ENCODE measurements at places on chromosomes 2 and 18.

- no peak for DNase-seq
Measured at GRCh38 chr18:13233787-13234783, 15.5 kb downstream of the LDLRAD4 start.

- no peak for DNase-seq
Measured at GRCh38 chr2:229520691-229521096, 193.7 kb downstream of the DNER start.

- DNase-seq: no peak
Measured at GRCh38 chr2:177579486-177580036, 187.0 kb downstream of the AGPS start.

GRCh38 chr2:8754106-8754776 lies 72.4 kb downstream of the ID2 start:
- DNase-seq: peak; percentile 94

DNA sequence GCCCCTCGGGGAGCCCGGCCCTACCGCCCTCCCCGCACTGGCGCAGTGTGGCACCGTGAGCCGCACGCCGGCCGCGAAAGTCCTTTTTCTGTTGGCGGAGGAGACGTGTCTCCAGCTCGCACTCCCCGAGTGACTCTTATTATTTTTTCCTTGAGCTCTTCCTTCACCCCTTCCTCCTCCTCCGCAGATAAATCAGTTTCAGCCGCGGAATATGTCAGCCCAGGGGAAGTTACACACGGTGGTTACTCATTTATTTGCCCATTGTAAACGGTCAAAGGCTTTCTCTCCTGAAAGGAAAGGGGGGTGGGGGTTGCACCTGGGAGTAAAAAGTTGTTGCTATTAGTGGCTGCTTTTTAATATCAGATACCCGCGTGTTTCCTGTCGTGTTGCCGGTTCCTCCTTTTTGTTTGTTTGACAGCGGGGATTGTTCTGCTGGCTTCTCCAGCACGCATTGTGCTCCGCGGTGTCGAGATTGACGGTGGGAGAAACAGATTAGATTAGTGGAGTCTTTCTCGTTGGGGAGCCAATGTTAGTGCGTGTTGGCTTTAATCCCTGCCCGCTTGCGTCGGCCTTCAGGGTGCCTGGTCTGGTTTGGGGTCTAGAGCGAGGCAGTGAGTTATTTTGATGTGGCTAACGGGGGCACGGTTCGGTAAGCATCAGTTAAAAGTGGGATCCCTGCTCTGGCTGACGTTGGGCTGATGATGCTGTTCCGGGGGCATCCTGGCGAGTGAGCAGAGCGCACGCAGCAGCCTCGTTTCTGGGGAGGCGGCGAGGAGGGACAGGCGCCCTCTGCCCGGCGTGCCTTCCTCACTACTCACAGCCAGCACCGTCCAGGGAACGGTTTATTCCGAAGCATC lies 1.6 kb downstream of the CRIM1 start:
- DNase-seq: no peak
